ENCODE measurements at places on chromosomes 5 and 9.

DNA sequence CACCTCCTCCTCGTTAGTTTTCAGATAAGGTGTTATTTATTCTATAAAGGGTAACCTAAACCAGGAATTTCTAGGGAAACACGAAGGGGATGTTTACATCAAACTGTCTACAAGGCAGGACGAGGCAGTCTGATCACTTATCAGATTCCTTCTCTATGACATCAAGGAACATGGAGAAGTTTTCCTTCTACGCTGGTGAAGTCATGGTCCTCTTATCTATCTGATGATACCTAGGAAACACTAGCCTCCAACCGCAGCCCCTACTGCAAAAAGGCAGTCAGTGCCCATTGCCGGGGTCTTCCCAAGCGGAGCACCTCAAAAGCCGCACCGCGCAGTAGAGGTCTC, 1.5 kb downstream of the MPDZ start:
- DNase-seq, result no peak

GRCh38 chr5:81572201-81572600, 178.3 kb upstream of the ACOT12 start:
- DNase-seq, result no peak

- DNase-seq, result no peak
Measured at GRCh38 chr5:121841892-121842291, 9.8 kb upstream of the FTMT start.

DNA sequence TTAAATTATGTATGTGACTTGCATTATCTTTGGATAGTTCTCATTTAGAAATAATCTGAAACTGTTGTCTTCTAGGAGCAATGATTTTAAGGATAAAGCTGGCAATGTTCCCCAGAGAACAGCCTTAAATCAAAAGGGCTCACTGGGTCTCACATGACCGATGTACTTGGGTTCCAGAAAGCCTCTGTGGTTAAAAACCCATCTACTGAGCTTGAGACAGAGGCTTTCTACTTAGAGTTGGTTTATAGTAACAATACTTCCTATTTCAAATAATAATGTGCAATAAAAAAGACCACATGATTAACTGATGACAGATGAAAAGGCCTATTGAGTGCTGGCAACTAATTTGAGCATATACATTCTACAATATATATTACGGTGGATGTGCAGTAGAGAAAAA, 1143.5 kb downstream of the PTPRD start:
- no peak for DNase-seq

DNA sequence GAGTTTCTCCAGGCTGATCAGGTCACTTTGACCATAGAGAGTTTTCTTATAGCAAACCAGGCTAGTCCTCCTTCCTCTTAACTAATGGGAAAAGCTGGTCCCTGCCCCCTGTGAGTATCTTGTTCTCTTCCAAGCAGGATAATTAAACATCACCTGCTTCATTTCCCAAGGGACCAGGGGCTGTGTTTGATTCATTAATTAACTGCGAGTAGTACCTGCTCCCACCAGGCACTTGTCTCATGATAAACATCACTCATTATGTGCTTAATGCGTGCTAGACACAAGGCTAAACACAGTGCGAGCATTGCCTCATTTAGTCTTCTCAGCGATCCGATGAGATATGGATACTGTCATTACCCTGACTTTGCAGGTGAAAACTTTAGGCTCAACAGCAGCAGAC, 1.7 kb upstream of the FAM163B start:
- no peak for DNase-seq

- peak; percentile 18 for DNase-seq
Measured at GRCh38 chr5:154421868-154422267, 23.9 kb upstream of the SAP30L start.

GRCh38 chr9:137302449-137303150, 529 bp upstream of the NRARP start:
- DNase-seq, result no peak

- no peak for DNase-seq
Measured at GRCh38 chr5:89443508-89443907, 560.5 kb upstream of the MEF2C start.

DNA sequence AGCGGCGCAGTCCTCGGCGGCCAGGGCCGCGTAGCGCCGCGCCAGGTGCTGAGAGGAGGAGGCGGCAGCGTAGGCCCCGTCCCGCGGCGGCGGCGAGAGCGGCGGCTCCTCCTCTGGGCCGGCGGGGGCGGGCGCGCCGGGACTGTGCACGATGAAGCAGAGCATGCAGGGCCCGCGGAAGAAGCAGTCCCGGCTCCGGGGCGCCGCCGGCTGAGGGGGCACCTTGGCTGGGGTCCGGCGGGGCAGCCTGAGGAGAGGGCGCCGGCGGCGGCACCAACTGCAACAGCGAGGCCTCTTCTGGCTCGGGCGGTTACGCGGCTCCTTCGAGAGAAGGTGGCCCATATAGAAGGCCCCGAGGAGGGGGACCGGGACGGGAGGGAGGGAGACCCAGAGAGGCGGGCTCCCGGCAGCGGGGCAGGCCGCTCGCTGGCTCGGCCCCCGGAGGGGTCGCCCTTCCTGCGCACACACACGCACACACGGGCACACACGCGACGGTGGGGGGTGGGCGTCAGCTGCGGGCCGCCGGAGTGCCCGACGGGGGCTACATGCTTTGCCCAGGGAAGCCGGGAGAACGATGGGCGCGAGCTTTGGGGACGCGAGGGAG, 446 bp downstream of the FBXL17 start:
- DNase-seq, result peak; percentile 83

- DNase-seq, result no peak
Measured at GRCh38 chr9:74783408-74783807, 104.3 kb downstream of the TRPM6 start.

Data from activated CD4-positive, alpha-beta T cell treated with anti-CD3 and anti-CD28 coated beads for 48 hours (primary cell).